ENCODE measurements at places on chromosomes 6 and 20.

- DNase-seq, result no peak
These were observed 327.5 kb upstream of the EPHA7 start for GRCh38 chr6:93746892-93747291.

DNA sequence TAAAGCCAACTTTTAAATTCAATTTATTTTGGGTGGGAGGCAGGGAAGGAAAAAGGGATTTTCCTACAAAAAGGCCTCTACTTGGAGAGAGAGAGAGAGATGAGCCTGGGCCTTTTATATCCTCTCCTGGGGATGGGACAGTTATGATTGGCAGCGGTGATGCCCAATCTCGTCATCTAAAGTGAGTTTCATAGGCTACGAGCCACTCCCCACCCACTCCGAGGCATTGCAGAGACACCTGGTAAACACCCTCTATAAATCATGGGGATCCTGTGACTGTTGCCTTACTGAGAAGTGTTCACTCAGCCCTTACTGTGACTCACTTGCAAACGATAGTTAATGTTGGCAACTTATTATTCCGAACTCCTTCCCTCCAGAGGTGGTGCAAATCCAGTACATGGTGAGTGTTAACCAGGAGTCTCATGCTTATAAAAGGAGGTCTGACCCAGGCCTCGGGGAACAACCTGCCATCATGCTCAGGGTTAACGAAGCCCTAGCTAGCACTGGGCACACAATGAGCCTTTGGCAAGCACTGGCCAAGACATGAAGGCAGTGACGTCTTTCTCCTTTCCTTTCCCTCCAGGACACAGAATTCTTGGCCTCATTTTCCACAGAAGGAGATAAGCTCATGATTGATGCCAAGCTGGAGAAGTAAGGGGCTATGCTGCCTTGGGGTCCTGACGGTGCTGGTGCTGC lies 20.5 kb downstream of the BPIFB4 start:
- no peak for DNase-seq

DNA sequence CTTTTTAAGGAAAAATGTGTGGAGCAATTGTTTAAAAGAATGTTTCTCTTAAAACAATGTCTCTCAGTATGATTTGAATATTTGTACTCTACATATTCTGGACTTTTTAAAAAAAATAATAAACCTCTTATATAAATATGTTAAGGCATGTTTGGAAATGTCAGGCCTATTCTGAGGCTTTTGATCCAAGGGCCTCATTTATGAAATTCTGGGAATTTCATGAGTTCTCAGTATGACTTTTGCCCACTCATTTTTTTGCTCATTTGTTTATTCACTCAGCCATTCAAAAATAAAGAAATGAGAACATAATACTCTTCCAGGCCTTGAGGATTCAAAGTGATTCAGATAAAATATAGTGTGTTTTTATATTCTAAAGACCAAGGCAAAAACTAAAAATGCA lies 60.4 kb downstream of the DOK5 start:
- DNase-seq, result no peak

DNA sequence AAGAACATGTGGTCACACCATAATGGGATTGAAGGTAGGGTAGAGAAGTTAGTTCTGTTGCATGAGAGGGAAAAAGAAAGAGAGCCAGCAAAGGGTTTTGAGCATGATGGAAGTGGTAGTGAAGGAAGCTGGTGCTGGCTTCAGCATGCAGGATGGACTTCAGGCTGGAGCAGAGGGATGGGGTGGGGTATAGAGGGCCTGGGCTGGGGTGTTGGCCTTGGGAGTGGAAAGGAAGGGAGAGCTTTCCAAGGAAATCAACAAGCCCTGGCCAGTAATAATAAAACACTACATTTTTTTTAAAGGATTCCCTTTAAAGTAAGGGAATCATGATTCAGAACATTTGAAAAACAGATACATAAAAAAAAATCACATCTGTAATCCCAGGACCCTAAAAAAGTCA lies 61.2 kb downstream of the LAMA4 start:
- DNase-seq, result no peak

DNA sequence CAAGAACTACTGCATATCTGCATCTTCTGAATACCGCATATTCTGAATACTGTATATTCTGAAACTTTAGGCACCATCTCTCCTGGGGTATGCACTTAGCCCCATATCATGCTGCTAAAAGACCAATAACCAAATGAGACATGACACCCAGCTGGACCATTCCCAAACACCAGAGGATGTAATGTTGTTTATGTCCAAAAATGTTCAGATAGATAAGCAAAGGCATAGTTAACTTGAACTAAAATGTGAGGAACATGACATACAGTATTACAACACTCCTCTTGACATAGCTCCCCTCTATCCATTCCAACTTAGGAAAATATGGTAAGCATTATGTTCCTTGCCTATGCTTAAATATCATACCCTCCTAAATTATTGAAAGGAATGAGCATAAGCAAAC lies 127.3 kb downstream of the TENT5A start:
- DNase-seq, result no peak

DNA sequence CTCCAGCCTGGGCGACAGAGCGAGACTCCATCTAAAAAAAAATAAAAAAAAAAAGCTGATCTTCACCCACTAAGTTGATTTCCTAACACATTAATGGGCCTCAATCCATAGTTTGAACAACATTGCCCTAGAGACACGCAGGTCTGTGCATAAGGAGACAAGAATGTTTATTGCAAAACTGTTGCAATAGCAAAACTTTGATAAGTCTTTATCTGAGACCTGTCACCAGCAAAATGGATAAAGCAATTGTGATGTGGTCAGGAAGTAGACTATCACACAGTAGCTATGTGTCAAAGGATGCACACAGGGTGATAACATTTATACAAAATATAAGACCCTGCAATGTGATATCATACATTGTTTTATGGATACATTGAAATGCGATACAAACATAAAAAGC lies 4.2 kb upstream of the ITPR3 start:
- no peak for DNase-seq

DNA sequence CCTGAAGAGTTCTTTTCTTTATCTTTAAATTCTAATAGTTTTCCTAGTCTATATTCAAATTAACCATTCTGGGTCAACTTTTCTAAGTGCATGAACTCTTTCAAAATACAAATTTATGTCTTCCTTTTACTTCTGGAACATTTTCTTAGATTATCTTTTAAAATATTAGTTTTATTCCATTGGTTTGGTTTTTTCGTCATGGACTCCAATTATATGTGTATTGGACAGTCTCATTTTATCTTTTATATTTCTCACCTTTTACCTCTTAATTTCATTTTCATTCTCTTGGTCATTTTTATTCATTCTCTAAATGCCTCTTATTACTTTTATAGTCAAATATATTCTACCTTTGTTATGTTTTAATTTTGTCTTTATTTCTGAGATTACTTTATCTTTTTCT lies 356.7 kb upstream of the MMS22L start:
- DNase-seq, result no peak

DNA sequence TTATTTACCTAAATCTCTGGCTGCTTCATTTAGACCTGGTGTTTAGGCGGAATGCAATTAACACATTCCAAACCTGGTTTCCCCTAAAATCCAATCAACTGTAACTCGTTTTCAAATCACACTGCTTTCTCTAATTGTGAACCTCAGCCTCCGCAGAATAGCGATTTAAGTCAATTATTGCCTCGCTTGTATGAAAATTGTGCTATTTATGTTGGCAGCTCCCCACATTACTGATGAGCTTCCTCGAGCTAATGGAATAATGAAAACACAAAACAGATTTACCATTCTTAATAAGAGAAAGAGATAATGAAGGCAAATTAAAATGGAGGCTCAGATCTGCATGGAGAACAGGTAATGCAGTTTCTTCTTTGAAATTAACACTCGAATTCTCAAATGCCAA lies 67.9 kb downstream of the SLC2A10 start:
- no peak for DNase-seq

DNA sequence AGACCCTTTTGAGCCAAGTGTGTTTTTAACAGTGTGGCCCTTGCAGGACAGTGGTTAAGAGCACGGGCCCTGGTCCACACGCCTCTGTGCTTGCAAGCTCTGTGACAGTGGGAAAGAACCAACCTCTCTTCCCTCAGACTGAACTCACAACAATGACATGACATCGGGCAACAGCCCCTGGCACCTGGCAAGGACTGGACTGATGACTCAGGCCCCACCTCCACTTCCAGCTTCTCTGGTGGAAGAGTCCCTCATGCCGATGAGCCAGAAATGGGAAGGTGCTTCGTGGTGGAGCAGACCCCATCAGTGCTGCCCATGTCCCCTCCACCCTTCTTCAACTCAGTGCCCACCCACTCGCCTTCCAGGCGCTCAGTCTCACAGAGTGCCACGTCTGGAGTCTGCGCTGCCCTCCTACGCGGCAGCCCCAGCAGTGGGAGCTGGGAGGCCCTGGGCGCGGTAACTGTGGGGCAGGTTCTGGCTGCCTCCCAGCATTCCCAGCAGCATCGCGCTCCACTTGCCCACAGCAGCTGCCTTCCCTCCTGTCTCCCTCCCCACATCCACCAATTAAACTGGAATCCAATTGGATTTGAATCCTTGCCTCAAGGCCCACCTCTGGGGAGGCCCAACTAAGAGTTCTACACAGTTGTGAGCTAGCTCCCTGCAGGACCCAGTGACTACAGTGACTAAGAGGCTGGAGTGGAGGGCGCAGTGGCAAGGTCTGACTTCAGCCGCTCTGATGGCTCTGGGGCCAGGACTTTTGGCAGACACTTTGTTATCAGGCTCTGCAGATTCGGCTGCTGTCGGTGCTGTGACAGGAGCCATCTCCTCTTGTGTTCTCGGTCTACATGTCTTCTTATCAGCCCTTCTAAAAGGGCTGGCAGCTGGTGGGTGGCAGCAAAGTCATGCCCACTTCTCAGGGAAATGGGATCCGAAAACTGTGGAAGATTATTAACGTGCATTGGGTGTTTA lies 156.8 kb upstream of the MLN start:
- no peak for DNase-seq

GRCh38 chr20:54221996-54222890 lies 14.4 kb downstream of the PFDN4 start:
- no peak for DNase-seq

DNA sequence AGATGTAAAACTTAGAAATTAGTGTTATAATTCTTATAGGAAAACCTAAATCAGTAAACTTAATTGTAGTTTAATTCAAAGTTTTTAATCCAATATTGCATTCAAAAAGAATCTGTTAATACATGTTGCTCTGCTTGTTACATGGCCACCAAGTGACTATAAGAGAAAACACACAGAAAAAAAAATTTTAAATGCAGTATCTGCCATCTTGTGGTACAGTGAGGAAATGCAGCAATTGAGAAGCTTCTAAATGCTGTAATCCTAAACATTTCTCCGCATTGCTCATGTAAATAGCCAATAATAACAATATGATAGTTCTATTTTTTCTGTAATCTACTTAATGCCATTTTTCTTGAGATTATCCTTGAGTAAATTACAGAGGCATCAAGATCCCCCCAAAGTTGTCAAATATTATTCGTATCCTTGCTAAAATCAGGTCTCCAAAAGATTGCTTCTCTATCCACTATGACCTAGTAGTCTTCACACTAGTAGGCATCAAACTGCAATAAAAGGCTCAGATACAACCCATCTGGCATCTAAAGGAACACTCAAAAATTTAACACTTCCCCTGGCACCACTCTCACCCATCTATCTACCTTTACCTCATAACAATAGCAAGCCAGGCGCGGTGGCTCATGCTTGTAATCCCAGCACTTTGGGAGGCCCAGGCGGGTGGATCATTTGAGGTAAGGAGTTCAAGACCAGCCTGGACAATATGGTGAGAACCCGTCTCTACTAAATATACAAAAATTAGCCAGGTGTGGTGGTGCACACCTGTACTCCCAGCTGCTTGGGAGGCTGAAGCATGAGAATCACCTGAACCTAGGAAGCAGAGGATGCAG lies 34.6 kb downstream of the HDAC2 start:
- DNase-seq, result peak; percentile 42

GRCh38 chr6:16712255-16712930 lies 48.9 kb downstream of the ATXN1 start:
- DNase-seq, result no peak

DNA sequence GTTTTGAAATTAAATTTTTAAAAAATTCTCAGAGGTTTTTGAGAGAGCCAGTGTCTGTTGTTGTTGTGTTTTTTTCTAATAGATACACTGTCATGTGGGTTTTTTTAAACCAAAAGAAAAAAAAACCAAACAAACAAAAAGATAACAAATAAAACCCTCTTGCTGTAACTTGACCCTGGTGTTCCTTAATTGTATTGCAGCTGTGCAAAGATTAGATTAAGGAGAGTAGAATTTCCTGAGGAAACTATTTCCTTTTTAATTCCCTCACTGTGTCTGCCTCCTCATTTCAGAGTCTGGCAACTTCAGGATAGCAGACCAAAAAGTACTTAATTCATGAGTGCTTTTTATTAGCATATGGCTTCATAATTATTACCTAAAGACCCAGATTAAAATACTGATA lies 281.9 kb downstream of the EPM2A start:
- DNase-seq, result no peak

- no peak for DNase-seq
These were observed 41.7 kb downstream of the ARFGEF2 start for GRCh38 chr20:48962976-48963771.

DNA sequence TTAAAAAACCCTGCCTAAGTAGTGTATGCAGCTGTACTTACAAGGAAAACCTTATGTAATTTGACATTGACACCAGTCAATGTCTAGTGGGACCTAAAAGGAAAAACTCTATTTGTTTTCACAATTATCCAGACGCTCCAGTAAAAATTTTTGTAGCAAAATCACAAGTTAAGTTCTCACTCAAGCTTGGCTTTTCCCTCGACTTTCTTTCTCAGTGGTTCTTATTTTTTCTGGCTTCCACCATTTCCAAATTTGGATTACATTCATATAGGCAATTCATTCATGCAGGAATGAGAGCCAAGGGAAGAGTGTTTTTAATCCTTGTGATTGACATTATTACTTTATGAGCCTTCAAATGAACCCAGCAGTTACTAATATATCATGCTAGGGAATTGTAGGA lies 66.0 kb upstream of the ADGRG6 start:
- no peak for DNase-seq

- no peak for DNase-seq
These were observed 531.3 kb upstream of the JAG1 start for GRCh38 chr20:11204926-11205768.

GRCh38 chr6:139240161-139241010 lies 51.4 kb downstream of the TXLNB start:
- peak; percentile 86 for DNase-seq

DNA sequence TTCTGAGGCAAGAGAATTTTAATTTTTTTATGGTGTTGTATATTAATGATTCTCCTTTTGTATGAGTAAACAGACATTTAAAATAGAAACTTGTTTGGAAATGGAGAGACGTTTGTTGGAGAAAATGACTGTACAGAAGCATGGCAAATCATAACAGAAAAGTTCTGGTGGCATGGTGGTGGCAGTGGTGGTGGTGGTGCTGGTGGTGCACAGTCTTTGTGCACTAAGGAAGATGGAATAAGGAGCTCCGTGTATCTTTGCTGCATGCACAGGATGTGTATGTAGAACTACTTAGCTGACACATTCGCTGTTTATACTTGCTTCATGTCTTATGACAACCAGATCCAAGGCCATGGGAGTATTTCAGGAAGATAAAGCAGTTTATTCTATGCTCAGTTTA lies 294.9 kb downstream of the UTRN start:
- no peak for DNase-seq

- no peak for DNase-seq
These were observed 239.6 kb upstream of the DEFB112 start for GRCh38 chr6:50289366-50289765.

- peak; percentile 69 for DNase-seq
These were observed 437.1 kb downstream of the GRIK2 start for GRCh38 chr6:101830501-101831031.

- no peak for DNase-seq
These were observed 2.5 kb downstream of the PDE7B start for GRCh38 chr6:135853986-135854385.

Data from fibroblast of skin of left biceps (primary cell).